Forelimb muscle (tissue), 1 donor: ENCODE measurements at places on chromosomes 7 and 10.

GRCh38 chr10:30436191-30436611 is 2.2 kb downstream of the MAP3K8 start:
- DNase-seq: no peak

- DNase-seq: no peak
Measured at GRCh38 chr7:148912758-148913541, 28.9 kb upstream of the EZH2 start.

GRCh38 chr10:112904000-112904399 is 46.0 kb upstream of the TCF7L2 start:
- no peak for DNase-seq

DNA sequence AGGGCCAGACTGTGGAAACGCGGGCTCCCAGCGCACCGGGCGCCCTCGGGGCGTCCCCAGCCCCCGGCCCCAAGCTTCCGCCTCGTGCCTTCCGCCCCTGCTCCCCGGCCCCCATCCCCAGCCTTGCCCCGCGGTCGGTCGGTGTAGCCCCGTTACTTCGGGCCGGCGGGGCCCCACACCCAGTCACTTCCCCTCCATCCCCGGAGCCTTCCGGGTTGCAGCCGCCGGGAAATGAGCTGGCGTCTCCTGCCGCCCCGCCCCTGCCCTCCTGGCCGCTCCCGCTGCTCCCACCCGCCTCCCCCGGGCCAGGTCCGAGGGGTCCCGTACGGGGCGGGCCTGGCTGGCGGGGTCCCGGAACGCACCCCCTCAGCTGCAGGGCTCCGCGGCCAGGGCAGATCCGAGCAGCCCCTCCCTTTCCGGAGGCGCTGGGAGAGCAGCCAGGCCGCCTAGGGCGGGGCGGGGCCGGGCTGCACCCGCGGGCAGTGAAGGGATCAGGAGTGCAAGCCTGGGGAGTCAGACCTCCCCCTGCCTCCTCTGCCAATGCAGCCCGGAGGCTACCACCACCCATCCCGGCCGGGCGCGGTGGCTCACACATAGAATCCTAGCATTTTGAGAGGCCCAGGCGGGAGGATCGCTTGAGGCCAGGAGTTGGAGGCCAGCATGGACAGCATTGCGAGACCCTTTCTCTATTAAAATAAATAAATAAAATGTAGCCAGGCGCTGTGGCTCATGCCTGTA is 709 bp downstream of the ARPC1B start:
- DNase-seq: no peak

- no peak for DNase-seq
Measured at GRCh38 chr10:131116991-131117375, 194.5 kb downstream of the TCERG1L start.

- peak; percentile 46 for DNase-seq
Measured at GRCh38 chr10:109899356-109900331, 23.7 kb downstream of the XPNPEP1 start.

- no peak for DNase-seq
Measured at GRCh38 chr10:122702275-122702674, 2.6 kb upstream of the C10orf120 start.

GRCh38 chr10:5364890-5365338 is at the start of gene UCN3:
Gene UCN3, plus strand, starts transcription at chr10:5364966. Its CDS starts 8,755 bp downstream, at chr10:5373721.
- DNase-seq: no peak

- DNase-seq: no peak
Measured at GRCh38 chr10:70685455-70685911, 13.2 kb downstream of the ADAMTS14 start.

- DNase-seq: no peak
Measured at GRCh38 chr10:86964061-86964846, 4.0 kb upstream of the ADIRF start.

- no peak for DNase-seq
Measured at GRCh38 chr7:87877366-87878040, 1.2 kb downstream of the DBF4 start.

DNA sequence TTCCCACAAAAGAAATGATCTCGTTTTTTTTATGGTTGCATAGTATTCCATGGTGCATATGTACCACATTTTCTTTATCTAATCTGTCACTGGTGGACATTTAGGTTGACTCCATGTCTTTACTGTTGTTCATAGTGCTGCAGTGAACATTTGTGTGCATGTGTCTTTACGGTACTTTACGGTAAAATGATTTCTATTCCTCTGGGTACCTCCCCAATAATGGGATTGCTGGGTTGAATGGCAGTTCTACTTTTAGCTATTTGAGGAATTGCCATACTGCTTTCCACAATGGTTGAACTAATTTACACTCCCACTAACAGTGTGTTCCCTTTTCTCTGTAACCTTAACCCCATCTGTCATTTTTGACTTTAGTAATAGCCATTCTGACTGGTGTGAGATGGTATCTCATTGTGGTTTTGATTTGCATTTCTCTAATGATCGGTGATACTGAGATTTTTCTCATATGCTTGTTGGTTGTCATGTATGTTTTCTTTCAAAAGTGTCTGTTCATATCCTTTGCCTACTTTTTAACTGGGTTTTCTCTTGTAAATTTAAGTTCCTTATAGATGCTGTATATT is 37.2 kb downstream of the MKLN1 start:
- DNase-seq: no peak

DNA sequence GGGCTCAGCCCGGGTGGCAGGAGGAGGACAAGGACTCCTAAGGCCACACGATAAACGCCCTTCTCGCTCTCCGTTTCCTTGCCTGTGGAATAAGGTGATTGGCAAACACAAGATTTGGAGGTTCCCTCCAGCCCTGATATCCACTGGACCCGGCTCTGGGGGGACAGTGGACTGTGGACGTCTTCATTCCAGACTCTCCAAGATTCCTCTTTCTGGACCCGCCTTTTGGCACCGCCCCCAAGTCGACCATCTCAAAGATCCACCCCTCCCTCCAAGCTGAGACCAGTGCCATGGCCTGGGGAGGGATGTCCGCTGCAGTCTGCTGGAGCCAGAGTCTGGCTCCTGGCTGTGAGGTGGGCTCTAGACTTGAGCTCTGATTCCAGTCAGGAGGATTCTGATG is 23.6 kb downstream of the ZNF783 start:
- no peak for DNase-seq

- no peak for DNase-seq
Measured at GRCh38 chr10:119655566-119656001, 4.4 kb downstream of the BAG3 start.

GRCh38 chr7:151085329-151085690 is 965 bp upstream of the AGAP3 start:
- DNase-seq: no peak

DNA sequence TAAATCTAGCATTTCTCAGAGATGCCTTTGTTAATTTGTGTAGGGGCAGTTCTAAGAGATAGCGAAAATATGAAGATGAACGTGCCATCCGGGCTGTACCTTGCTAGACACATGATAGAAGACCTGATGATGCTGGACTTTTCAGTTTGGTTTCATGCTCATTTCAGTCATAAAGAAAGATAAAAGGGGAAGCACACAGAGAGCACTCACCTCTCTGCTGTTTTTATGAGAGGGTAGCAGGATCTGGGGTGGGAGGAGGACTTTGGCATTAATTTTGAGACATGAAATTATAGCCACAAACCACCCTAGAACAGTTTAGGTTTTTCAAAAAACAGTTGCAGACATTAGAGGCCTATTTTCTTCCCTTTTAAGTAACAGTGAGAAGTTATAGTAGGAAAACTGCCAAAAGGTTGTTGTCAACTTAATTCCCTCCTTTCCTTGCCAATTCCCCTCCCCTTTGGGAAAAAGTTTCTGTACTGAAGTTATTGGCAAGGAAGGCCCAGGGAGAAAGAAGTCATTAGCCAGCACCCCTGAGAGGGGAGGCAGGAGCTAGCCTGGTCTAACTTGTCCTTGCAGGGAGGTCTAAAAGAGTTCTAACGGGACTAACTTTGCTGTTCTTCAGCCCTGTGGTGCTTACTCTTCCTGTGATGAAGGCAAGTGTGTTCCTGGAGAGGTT is 2.6 kb downstream of the ST7 start:
- DNase-seq: peak; percentile 6

DNA sequence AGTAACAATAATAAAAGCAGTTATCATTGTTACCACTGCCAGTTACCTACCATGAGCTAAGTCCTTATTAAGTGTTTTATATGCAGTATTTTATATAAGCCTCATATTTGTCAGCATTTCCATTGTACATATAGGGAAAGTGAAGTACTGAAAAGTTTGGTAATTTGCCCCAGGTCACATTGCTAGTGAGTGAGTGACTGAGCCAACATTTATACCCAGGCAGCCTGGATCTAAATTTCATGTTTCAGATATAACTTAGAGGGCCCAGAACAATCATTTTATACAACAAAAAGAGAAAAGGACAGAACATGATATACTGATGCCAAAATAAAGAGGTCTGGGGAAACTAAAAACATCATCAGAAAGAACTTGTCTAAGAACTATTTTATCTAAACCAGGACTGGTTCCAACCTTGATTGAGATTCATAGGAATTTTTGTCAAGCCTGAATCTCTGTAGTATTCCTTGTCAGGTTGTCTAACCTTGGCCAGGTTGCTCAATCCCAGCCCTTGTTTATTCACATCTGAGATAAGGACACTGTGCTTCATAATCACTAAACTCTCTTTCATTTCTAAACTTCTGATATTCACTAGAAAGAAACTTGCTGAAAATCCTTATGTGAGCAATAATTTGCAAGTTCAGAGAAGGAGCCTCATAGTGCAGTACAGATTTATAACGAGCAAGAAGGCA is 308.2 kb downstream of the IPMK start:
- DNase-seq: no peak

DNA sequence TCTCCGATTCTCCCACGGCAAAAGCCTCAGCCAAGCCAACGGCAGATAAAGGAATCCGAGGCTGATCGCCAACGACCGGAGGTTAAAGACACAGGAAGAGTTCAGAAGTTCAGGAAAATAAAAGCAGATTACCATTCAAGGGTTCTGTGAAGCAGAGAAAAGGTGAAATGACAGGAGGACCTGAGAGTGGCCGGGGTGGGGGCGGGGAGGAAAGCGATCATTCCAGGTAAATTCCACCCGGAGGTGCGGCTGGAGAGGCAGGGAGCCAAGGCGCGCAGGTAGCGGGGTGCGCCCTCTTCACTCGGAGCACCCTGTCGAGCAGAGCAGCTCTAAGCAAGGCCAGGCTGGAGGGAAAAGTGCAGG is 35.3 kb upstream of the SEPHS1 start:
- no peak for DNase-seq

DNA sequence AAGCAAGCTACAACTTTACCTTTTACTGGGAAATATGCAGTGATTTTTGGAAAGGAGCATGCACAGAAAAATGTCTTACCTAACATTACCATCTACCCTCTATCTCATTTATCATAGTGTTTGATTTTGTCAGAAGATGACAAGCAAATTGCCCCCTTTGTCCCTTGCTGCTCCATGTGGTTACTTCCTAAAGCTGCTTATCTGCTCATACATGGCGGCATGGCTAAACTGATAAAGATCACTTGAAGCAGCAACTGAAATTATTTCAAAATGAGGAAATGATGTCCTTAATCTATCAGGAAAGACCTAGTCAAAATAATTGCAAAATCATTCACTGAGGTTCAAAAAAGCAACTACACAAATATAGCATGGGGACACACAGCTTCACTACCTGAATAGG is 1198.5 kb upstream of the SORCS1 start:
- no peak for DNase-seq

DNA sequence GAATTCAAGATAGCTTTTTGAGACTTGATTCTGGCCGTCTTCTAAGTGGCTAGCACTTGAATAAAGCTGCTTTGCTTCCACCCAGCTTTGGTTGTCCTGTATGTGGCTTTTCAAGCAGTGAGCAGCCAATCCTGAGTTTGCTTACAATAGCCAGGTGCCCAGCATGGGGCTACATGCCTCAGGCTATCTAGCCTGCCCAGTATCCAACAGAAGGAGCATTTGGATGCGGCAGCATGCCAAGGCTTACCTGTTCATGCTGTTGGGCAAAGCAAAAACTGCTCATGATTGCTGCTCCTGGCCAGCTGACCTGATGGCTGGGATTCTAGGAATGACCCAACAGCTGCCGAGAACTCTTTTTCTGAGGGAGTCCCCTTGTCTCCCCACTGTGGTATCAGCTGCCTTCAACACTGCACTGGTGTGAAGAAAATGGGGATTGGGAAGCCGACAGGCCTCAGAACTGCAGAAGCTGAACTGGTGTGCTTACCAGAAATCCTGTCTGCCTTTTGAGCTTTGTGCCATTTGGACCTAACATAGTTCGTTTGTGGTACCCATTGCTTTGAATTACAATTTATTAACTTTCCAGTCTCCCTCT is 618.9 kb upstream of the IGFBP3 start:
- DNase-seq: no peak

DNA sequence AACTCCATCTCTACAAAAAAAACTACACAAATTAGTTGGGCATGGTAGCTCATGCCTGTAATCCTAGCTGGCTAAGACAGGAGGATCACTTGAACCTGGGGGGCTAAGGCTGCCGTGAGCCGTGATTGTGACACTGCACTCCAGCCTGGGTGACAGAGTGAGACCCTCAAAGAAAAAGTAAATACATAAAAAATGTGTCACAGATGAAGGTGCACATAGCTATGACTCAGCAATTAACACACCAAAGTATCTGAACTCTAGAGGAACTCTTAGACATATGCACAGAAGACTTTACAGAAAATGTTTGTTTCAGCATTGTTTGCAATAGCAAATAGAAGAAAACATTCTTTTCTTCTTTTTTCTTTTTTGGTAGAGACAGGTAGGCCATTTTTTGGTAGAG is 8.3 kb downstream of the C10orf62 start:
- no peak for DNase-seq

DNA sequence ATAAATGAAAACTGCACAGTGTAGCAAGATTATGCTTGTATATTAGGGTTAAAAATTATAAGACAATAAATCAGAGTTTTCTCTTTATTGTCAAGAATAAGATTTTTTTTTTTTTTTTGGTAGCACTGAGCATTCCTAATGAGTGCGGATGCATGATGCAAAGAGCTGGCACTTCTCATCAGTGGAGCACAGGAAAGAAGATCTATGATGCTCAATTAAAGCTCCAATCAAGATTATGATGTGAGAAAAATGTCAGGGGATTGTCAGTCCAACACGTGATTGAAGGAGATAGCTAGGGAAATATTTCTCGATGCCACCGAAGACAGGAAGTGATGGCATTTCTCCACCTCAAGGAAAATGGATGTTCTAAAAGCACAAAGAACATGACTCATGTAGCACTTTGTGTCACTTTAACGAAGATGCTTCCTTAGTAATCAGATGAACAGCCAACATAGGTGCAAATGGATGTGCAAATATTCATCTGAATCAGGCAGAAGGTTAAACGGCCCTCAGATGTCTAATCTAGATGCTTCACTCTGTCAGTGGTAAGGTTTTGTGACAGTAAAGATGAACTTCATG is 240.9 kb downstream of the THSD7A start:
- DNase-seq: no peak
